ENCODE measurements at places on chromosomes 11 and 22.
A peak's percentile ranks its signal among the peaks of the same experiment; 100 is the strongest.

- DNase-seq = no peak
Observed at GRCh38 chr11:121961321-121961801, 154.7 kb downstream of the BLID start.

- no peak for DNase-seq
Observed at GRCh38 chr11:41309111-41309522, 150.3 kb downstream of the LRRC4C start.

DNA sequence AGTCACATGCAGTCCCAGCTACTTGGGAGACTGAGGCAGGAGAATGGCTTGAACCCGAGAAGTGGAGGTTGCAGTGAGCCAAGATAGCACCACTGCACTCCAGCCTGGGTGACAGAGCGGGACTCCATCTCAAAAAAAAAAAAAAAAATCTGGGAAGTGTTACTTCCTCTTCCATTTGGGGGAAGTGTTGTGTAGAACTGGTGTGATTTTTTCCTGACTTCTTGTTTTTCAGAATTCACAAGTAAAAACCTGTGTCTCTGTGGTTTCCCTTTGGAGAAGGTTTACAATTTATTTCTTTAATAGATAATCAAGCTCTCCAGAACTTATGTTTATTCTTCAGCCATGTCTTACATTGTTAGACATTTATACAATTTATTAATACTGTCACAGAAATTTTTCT is 396.1 kb downstream of the BRD1 start:
- DNase-seq = no peak

DNA sequence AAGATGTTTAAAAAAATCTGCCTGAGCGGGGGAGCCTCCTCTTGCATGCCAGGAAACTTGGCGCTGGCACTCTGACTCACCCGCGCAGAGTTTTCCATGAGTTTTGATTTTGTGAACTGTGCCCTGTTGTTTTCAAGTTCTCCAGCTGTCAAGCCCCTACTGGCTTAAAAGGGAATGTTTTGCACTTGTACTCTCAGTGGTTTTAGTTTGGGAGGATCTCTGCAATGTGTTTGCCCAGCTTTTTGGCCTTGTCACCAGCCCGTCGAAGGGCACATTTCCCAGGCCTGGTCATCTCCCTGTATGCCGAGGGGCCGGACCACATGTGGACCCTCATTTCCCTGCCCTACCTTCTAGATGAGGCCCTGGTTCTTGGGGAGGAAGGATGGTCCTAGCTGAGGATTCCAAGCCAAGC is 12.2 kb downstream of the MRGPRF start:
- DNase-seq = peak; percentile 92

DNA sequence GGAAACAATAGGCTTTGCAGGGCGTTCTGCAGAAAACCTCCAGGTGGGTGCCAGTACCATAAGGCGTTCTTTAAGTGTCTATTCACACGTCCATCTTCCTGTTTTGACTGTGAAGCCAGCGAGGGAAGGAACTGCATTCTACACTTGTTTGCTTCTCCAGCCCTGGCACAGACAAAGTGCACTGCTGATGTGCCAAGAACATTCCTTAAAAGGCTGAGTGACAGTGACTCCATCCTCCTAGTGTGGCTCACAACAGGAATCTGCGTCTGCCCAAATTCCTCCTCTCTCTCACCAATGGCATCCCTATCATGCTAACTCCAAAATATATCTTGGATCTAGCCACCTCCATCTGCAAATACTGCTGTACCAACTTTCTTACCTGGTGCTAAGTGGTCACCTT is 407.4 kb upstream of the SYN3 start:
- no peak for DNase-seq

GRCh38 chr11:67494371-67495233 is 10.6 kb downstream of the PITPNM1 start:
- DNase-seq = no peak

- DNase-seq = no peak
Observed at GRCh38 chr11:31236143-31236542, 133.4 kb downstream of the DCDC1 start.

- DNase-seq = no peak
Observed at GRCh38 chr11:120909676-120910416, 114.1 kb upstream of the TBCEL start.

- no peak for DNase-seq
Observed at GRCh38 chr11:78930810-78931523, 356.3 kb upstream of the NARS2 start.

DNA sequence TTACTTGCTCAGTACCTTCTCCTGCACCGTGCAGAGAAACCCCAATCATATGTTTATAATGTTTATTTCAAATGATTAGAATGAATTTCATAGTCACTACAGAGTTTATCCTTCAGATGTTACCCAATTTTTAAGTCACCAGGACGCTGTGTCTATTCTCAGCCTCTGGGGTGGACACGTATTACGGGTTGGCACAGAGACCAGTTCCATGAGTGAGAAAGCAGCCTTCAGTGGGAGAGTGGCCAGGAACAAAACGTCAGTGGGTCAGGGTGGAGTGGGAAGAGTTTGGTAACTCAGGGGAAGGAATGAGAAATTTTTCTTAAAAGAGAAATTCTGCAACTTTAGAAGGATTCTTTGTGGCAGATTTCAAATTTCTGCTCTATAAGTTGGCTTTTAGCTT is 77.1 kb upstream of the MTMR2 start:
- DNase-seq = peak; percentile 95

Measured in coronary artery (tissue), 2 donors.